ENCODE measurements at places on chromosomes 1 and 21. TPM values are rescaled to one million over a fixed set of nuclear protein-coding genes. Genes with fewer than 3 reads are reported as not detected.

RGL1 gene
- total RNA-seq: 2.7 TPM

FAM43B gene
- total RNA-seq: not detected

AMY2A gene
- total RNA-seq: not detected

SNAPIN gene
- 37.9 TPM for total RNA-seq

GRCh38 chr1:192860478-192861185 lies 51.8 kb downstream of the RGS2 start:
- no peaks in the 10 kb centered on the region for H3K27me3 ChIP-seq
- peaks cover 4% of the 10 kb centered on the region for H3K4me1 ChIP-seq
- no peak for DNase-seq

DNA sequence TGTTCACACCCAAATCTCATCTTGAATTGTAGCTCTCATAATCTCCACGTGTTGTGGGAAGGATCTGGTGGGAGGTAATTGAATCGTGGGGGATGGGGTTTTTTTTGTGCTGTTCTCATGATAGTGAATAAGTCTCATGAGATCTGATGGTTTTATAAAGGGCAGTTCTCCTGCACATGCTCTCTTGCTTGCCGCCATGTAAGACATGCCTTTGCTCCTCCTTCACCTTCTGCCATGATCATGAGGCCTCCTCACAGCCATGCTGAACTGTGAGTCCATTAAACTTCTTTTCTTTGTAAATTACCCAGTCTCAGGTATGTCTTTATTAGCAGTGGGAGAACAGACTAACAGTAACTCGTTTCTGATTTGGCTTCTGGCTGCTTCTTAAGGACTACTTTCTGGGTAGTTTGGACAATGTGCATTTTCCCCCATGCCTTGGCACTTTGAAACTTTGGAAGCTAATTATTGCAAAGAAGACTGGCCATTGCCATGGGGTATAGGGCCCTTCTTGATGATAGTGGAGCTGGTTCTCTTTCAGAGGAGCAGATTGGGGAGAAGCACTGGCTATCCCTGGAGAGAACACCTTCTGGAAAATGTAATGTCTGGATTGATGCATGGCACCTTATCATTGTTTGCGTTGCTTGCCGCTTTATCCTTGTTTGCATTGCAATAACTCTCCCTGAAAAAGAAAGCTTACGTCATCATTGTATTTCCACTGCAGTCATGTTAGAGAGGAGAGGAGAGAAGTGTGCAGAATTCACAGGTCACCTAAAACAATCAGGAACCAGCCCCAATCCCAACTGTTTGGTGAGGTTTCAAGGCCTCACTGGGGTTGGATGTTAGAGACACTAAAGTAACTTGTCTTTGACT lies 5.9 kb downstream of the CNIH3 start:
- H3K4me3 ChIP-seq: no peak overlapping the region
- peaks cover 50% of the 10 kb centered on the region for H3K27me3 ChIP-seq
- DNase-seq: no peak
- H3K36me3 ChIP-seq: peaks cover 9% of the 10 kb centered on the region

DNA sequence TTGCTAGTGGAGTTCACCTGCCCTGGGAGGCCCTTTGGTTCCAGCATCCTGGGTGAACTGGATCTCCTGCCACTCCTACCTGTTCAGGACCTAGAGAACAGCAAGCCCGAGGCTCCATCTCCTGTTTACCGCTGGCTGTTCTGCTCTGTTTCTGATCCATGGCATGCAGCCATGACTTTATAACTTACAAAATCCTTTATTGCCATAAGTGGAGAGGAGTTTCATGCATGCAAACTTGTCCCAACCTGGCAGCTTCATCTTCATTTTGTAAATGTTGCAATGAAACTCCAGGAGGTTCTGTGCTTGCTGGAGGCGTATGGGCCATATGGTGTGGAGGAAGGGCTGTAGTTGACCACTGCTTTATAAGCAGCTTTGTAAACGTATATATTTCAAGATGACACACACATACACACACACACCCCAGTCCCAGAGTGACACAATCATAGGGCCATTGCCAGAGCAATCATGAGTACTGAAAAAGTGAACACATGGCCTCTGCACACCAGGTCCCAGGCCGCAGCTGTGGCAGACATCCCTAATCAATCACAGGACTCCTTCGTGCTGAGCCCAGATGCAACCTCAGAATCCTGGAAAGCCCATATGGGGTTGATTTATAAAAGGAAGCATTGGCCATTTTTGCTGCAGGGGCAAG lies 69.0 kb downstream of the UBIAD1 start:
- H3K27me3 ChIP-seq: peaks cover 37% of the 10 kb centered on the region
- DNase-seq: no peak
- H3K4me1 ChIP-seq: peaks cover 4% of the 10 kb centered on the region
- H3K36me3 ChIP-seq: no peaks in the 10 kb centered on the region

- peak; percentile 50 for DNase-seq
- peaks cover 58% of the 10 kb centered on the region for H3K4me1 ChIP-seq
- peak overlapping the region; percentile 94 for H3K27ac ChIP-seq
- H3K36me3 ChIP-seq: peaks cover 21% of the 10 kb centered on the region
Observed at GRCh38 chr1:27113861-27114260, 41.1 kb downstream of the SLC9A1 start.

DNA sequence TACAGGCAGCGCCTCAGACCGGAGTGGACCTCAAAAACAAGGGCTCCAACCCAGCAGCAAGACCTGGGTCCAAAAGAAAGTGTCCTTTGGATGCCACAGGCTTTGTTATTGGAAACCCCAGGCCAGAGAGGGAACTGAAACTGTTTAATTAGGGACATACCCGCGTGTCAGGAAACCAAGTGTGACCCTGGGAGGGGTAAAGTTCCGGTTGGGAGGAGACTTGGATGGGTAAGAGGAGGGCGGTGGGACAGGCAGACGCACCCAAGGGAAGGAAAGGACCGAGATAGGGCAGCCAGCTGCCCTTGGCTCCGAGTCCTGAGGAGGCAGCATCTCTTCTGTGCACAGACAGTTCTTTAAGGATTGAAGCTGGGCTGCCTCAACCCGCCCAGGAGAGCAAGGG lies 71.4 kb downstream of the CDC7 start:
- H3K27me3 ChIP-seq: peaks cover 10% of the 10 kb centered on the region
- no peak overlapping the region for H3K4me3 ChIP-seq
- DNase-seq: no peak

GRCh38 chr1:154481053-154481452 lies 21.0 kb upstream of the TDRD10 start:
- no peaks in the 10 kb centered on the region for H3K36me3 ChIP-seq
- peaks cover 7% of the 10 kb centered on the region for H3K27me3 ChIP-seq
- H3K4me1 ChIP-seq: peaks cover 4% of the 10 kb centered on the region
- H3K27ac ChIP-seq: no peak overlapping the region
- DNase-seq: no peak

- H3K36me3 ChIP-seq: no peaks in the 10 kb centered on the region
- no peak overlapping the region for H3K4me3 ChIP-seq
- no peak for DNase-seq
- peak overlapping the region; percentile 40 for H3K27ac ChIP-seq
- peaks cover 2% of the 10 kb centered on the region for H3K27me3 ChIP-seq
Observed at GRCh38 chr1:116988908-116989307, 12.7 kb upstream of the CD101 start.

GRCh38 chr1:31532173-31532572 lies 44.1 kb upstream of the TINAGL1 start:
- H3K4me3 ChIP-seq: no peak overlapping the region
- H3K4me1 ChIP-seq: peaks cover 7% of the 10 kb centered on the region
- no peak overlapping the region for H3K27ac ChIP-seq
- DNase-seq: no peak

- no peaks in the 10 kb centered on the region for H3K27me3 ChIP-seq
- no peak overlapping the region for H3K27ac ChIP-seq
- H3K36me3 ChIP-seq: no peaks in the 10 kb centered on the region
- H3K4me1 ChIP-seq: no peaks in the 10 kb centered on the region
Observed at GRCh38 chr1:80181418-80181817, 1174.9 kb upstream of the ADGRL4 start.

- no peaks in the 10 kb centered on the region for H3K36me3 ChIP-seq
- peaks cover 59% of the 10 kb centered on the region for H3K27me3 ChIP-seq
- H3K27ac ChIP-seq: no peak overlapping the region
- DNase-seq: no peak
Observed at GRCh38 chr1:22212400-22213233, 69.7 kb upstream of the WNT4 start.

DNA sequence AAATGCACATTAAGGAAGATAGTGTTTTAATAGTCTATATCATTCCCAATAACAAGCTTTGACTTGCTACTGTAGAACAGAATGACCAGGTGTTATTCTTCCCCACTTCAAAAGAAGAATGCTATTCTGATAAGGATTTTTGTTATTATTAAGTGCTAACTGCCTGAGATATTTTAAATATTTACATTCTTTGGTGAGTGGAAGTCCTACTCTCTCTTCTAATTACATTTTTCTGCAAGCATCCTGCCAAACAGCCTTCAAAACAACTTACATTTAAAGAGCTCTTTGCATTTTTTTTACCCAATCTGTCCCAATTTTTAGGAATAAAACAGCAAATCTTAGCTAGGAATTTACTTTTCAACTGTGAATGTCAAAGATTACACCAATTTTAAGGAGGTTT lies 23.5 kb upstream of the SYDE2 start:
- no peak overlapping the region for H3K4me3 ChIP-seq
- H3K27me3 ChIP-seq: peaks cover 5% of the 10 kb centered on the region
- DNase-seq: no peak
- no peaks in the 10 kb centered on the region for H3K36me3 ChIP-seq
- H3K27ac ChIP-seq: no peak overlapping the region
- H3K4me1 ChIP-seq: no peaks in the 10 kb centered on the region
